B cell (primary cell): ENCODE measurements at places on chromosomes 7 and 10.

- DNase-seq, result peak; percentile 53
Observed at GRCh38 chr10:75399461-75400162, 2.0 kb downstream of the ZNF503 start.

GRCh38 chr10:101006593-101007098 lies 7.0 kb downstream of the LZTS2 start:
- no peak for DNase-seq

GRCh38 chr7:12993025-12993424 lies 305.6 kb downstream of the ARL4A start:
- no peak for DNase-seq

GRCh38 chr7:145183069-145183468 lies 347.2 kb upstream of the TPK1 start:
- DNase-seq, result no peak

- peak; percentile 47 for DNase-seq
Observed at GRCh38 chr7:1592299-1592871, 22.6 kb upstream of the PSMG3 start.

DNA sequence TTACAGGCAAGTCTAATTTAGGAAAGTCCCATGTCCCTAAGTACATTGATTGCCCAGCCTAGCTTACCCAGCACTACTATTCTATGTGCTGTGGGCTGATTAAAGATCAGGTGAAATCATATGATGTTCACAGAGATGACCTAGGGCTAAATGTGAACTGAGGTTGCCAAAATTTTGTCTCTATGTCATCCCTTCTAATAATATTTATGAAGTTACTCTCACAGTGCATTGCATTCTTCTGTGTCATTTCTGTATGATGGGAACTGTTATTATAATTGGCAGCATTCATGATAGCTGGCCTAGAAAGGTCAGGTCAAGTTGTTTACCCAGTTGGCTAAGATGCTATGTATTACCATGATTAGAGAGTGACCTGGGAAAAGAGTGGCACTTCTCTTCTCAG lies 2.8 kb upstream of the PDK4 start:
- DNase-seq, result no peak

- DNase-seq, result no peak
Observed at GRCh38 chr7:157462419-157462771, 125.6 kb downstream of the DNAJB6 start.

- DNase-seq, result no peak
Observed at GRCh38 chr10:6161921-6162320, 40.8 kb upstream of the PFKFB3 start.

GRCh38 chr10:67550838-67551402 lies 145.1 kb downstream of the CTNNA3 start:
- no peak for DNase-seq

DNA sequence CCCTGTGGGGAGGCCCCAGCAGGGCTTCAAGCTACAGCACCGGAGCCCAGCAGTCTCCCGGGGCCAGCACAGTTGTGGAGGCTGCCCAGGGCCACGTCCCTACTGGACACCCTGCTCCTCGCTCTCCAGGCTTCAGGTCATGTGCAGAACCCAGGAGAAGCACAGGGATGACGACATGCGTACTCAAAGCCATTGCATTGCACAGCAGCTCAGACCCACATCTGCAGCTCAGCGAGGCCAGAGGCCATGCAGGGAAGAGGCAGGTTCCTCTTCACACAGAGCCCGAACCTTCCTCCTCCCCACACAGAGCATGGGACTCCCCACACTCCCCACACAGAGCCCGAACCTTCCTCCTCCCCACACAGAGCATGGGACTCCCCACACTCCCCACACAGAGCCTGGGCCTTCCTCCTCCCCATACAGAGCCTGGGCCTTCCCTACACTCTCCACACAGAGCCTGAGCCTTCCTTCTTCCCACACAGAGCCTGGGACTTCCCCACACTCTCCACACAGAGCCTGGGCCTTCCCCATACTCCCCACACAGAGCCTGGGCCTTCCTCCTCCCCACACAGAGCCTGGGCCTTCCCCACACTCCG lies 12.3 kb downstream of the CFAP46 start:
- DNase-seq, result no peak

DNA sequence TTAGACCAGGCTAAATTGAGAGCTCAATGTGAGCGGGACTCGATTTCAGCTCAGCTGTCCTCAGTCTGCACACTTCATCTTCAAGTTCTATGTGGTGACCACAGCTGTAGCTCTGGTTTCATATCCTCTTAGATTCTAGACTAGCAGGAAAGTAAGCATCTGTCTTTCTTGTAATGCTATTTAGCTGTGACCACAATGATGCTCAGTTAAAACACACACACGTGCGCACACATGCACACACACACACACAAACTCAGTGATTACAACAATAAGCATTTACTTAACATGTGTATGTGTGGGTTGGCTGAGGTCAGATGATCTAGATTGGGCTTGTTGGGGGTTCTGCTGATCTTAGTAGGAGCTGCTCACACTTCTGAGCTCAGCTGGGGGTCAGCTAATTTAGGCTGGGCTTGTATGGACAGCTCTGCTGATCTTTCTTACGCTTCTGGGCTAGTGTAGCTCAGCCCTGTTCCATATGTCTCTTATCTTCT lies 82.5 kb downstream of the ZNF365 start:
- DNase-seq, result peak; percentile 85

GRCh38 chr7:26374647-26375373 lies 83.1 kb downstream of the SNX10 start:
- DNase-seq, result no peak

GRCh38 chr7:119562839-119563238 lies 710.1 kb upstream of the KCND2 start:
- DNase-seq, result no peak

GRCh38 chr7:134787064-134787463 lies 7.6 kb downstream of the CALD1 start:
- no peak for DNase-seq

- no peak for DNase-seq
Observed at GRCh38 chr10:102274062-102274461, 28.7 kb downstream of the GBF1 start.
